ENCODE measurements at places on chromosomes 1 and 21. TPM values are rescaled to one million over a fixed set of nuclear protein-coding genes. Genes with fewer than 3 reads are reported as not detected.

MYOC gene
- not detected for polyA plus RNA-seq

TRIM17 gene
- 0.53 TPM for polyA plus RNA-seq

- DNase-seq, result peak; percentile 28
Observed at GRCh38 chr1:114517348-114517747, 6.3 kb upstream of the TRIM33 start.

DNA sequence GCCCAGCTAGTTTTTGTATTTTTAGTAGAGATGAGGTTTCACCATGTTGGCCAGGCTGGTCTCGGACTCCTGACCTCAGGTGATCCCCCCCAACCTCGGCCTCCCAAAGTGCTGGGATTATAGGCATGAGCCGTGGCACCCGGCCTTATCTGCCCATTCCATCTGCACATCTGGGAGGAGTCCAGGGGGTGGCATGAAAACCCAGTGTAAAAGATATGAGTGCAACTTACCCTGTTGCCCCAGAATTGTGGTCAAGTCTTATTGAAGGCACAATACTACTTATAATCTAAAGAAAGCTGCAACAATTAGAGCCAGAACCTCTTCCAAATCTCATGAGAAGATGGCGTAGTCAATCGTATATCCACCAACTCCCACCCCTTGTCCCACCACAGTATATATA, 18.4 kb downstream of the CTXND2 start:
- no peak for DNase-seq

Data from keratinocyte (primary cell).